AG04450 (cell line): ENCODE measurements at places on chromosomes 1 and 21. TPM values are rescaled to one million over a fixed set of nuclear protein-coding genes. Genes with fewer than 3 reads are reported as not detected.

GRCh38 chr1:153498746-153499145, 37.0 kb downstream of the S100A6 start:
- DNase-seq = no peak

- no peak for DNase-seq
Measured at GRCh38 chr1:186662752-186663151, 17.5 kb downstream of the PTGS2 start.

GRCh38 chr1:41192456-41193178, 49.5 kb downstream of the SCMH1 start:
- DNase-seq = peak; percentile 27

DNA sequence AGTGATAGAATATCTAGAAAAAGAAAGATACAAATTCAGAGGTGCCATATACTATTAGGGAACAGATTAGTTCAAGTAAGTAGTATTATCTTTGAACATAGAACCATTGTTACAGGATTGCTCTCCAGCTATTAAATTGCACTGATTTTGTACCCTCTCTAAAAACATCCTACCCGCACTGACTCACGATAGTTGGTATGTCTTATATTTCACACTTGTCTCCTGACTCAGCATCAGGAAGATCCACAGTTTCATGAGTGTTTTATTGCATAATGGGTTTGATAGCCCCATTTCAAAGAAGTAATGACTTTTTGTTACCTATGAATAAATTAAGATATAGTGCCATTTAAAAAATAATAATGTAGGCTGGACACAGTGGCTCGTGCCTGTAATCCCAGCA, 6.0 kb downstream of the TATDN3 start:
- DNase-seq = no peak

GRCh38 chr1:57232500-57232899, 191.4 kb downstream of the DAB1 start:
- DNase-seq = no peak

DNA sequence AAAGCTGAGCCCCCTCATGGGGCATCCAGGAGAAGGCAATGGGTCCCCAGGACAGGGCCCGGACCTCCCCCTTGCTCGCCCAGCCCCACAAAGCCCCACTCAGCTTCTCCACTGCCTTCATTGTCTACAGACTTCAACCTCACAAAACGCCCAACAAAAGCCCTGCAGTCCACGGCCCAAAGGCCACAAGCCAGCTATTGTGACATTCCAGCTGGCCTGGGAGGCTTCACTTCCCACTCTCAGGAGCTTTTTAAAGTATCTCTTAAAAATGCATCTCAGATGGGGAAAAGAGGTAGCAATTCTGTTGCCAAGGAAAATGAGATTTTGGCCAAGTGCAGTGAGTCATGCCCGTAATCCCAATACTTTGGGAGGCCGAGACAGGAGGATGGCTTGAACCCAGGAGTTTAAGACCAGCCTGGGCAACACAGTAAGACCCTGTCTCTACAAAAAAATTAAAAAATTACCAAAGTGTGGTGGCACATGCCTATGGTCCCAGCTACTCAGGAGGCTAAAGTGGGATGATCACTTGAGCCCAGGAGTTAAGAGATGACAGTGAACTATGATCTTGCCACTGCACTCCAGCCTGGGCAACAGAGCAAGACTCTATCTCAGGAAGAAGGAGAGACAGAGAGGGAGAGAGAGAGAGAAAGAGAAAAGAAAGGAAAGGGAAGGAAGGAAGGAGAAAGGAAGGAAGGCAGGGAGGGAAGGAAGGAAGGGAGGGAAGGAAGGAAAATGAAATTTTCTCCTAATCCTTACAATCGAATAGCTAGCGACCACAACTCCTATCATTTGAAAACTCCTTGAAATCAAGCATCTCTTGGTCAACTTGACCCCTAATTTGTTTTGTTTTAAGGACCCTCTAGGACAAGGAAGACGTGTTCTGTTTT, 31.4 kb upstream of the TARDBP start:
- no peak for DNase-seq

GRCh38 chr1:10168912-10169514, 41.4 kb upstream of the KIF1B start:
- DNase-seq = no peak

GRCh38 chr1:113912594-113913311, 7.6 kb downstream of the DCLRE1B start:
- peak; percentile 69 for DNase-seq

GRCh38 chr1:114509596-114510273, 1.3 kb downstream of the TRIM33 start:
- no peak for DNase-seq

DNA sequence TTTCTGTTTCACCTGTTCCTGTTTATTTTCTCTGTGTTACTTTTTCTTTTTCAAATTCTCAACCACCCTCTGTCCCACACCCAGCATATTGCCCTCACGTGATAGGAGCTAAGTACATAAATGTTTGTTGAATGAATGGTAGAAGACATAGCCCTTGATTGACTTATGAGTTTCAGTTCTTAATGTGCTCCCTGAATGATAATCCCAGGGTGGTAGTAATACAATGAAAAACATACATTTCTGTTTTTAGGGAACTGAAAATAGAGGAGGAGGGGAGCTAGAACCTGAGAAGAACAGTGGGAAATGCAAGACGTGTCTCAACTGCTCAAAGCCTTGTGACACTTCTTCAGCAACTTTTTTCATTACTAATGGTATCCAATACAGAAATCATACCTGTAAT, 147.1 kb downstream of the SPATA46 start:
- no peak for DNase-seq

- no peak for DNase-seq
Measured at GRCh38 chr1:110915804-110916203, 42.9 kb downstream of the CD53 start.

DNA sequence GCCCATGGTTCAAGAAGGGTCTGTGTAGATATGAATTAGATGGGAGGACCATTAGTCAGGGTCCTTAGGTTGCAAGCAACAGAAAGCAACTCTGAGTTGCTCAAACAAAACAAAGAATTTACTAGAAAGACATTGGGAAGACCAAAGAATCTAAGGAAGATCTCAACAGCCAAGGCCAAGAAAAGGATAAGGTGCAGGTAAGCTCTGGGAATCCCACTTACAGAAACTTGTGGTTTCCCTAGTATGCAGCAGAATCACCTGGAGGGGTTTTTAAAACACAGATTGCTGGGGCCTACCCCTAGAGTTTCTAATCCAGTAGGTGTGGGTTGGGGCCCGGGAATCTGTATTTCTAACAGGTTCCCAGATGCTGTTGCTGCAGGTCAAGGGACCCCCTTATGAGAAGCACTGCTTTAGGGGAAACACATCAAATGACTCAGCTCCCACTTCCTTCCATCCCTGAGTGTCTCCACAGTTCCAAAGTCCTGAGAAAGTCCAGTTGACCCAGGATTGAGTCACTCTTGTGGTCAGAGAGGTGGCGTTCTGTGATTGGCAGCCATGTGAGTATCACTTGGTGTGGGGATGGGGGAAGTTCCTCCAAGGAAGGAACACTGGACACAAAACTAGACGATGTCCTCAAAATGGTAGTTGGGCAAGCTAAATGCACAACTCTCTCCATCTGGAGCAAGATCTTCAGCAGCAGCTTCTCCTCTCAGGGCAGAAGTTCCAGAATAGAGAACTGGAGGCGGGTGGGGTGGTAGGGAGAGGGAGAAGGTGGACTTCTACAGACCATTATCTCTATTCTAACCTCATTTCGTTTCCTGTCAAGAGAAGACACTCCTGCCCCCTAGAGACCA, 24.2 kb upstream of the EYA3 start:
- no peak for DNase-seq

DNA sequence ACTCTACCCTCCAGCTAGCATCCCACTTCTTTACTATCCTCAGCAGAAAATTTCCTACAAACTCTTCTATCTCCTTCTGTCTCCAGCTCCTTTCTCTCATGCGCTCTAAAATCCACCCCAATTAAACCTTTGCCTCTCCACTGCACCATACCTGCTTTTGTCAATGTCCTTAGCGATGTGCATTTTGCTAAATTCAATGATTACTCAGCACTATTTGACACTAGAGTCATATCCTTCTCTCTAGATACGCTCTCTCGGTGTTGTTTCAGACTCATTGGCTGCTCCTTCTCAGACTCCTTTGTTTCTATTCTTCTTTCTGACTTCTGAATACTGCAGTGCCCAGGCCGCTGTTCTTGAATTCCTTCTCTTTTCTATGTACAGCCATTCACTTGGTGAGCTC, 144.2 kb downstream of the HLX start:
- DNase-seq = no peak

DNA sequence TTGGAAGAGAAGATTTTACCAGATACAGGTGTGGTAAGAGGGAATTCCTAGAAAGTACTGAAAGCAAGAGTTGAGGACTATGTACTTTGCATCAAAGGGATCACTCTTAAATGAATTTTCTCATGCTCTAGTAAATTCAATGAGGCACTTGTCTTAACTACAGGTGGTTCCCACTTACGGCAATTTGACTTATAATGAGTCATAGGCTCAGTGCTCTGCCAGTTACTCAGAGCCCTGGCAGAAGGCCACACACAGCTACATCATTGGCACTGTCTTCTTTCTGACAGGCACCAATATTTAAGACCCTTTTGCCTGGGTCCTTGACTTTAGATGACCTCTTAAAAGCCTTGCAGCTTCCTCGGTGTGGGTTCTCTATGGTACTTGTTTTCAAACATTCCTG, 15.9 kb upstream of the ADAMTS5 start:
- no peak for DNase-seq

DNA sequence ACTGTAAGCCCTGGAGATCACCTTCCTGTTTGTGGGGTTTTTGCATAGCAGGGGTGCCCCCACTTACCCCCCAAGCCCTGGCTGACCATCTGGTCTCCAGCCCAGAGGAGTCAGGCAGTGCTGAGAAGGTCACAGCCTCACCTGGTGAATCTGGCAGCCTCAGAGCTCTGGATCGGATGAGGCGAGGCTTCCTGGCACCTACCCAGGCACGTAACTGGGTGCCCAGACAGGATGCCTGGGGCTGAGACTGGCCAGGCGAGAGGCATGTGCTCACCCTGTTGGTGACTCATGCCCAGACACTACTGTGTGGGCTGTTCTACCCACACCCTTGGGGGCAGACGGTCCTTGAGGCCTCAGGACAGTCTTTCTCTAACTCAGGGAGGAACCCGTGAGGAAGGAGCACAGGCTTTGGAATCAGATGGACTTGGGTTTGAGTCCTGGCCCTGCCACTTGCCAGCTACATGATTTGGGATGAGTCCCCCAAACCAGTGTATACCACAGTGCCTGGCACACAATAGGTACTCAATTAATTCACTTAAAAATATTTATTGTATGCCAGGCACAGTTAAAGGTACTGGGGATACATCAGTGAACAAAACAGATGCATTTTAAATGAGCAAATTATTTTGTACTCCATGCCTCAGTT, 15.1 kb upstream of the PADI3 start:
- peak; percentile 77 for DNase-seq

DNA sequence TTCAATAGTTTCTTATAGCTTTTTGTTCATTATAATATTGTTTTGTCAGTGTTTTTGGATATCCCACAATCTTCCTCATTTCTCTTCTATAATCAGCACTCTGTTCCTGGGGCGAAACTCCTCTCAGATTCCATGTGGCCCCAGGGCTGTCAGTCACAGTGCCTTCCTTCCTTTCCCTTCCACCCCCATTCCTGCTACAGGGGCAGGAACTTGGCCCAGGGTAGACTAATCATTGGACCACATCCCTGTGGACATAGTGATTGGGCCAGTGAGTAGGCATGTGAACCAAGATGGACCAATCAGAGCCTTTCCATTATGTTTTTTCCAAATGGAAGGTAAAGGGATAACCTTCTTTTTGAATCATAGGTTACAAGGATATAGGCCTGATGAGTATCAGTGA, 78.3 kb downstream of the PGM1 start:
- no peak for DNase-seq

- DNase-seq = no peak
Measured at GRCh38 chr1:41101076-41101475, 79.6 kb upstream of the SLFNL1 start.

- no peak for DNase-seq
Measured at GRCh38 chr1:52142220-52143183, 613 bp downstream of the ZFYVE9 start.

Gene TMEM82
- not detected in 2 replicates for polyA plus RNA-seq

Gene GSTM3
- 271 and 299 TPM in 2 replicates for polyA plus RNA-seq

Gene FAM3B
- polyA plus RNA-seq = not detected in 2 replicates

Gene PCP4
- polyA plus RNA-seq = not detected in 2 replicates

Gene ERRFI1
- 102 and 105 TPM in 2 replicates for polyA plus RNA-seq

Gene SLC25A24
- 35.7 and 50.5 TPM in 2 replicates for polyA plus RNA-seq
